ENCODE measurements at places on chromosomes 1 and 21.

- DNase-seq, result peak; percentile 32
Measured at GRCh38 chr21:34198231-34199120, 125.1 kb downstream of the MRPS6 start.

DNA sequence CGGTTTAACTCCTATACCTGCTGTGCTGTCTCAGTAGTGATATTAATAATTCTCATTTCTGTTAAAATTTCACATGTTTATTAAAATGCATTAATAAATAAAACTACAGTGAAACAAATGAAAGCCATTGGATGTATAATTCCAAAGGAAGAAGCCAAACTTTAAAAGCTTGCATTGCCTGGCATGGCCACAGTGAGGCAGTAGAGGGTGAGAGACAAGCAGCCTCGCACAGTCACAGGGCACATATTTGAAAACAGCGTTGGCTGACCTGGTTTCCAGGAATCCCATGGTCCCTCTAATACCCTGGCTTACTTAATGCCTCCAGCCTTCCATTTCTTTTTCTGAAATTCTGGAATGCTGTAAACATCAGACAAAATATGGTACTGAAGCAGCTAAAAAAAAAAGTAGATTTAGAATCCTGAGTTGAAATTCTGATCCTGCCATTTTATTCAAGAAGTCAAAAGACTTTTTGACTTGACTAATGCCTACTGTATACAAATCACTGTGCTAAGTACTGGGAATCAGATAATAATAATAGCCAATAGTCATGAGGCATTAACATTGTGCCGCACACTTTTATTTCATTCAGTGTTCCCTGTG is 6.7 kb upstream of the RNASEL start:
- DNase-seq, result peak; percentile 51

GRCh38 chr1:182301467-182302198 is 90.0 kb downstream of the GLUL start:
- DNase-seq, result no peak

- no peak for DNase-seq
Measured at GRCh38 chr1:58899587-58900271, 115.9 kb upstream of the JUN start.

GRCh38 chr21:41833497-41834115 is 45.5 kb downstream of the PRDM15 start:
- DNase-seq, result no peak

- DNase-seq, result no peak
Measured at GRCh38 chr1:40362699-40363098, 10.8 kb upstream of the SMAP2 start.

DNA sequence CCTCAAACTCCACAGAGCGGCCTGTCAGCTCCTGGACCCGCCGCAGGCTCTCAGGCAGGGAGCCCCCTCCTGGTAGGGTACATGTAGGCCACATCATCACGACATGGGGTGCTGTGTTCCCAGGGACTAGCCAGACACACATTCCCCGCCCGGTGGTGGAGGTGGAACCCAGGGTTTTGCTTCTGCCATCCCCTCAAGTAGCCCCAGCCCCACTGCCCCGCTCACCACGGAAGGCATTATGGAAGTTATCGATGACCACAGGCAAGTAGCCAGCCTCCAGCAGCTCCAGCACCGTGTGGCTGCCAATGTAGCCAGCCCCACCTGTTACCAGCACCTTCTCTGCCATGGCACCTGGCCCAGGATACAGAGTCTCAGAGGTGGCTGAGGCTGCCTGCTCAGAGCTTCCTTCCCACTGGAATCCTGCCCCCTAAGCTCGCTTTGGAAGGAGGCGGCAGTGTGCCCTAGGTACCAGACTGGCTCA is 1.9 kb downstream of the GALE start:
- no peak for DNase-seq

- DNase-seq, result no peak
Measured at GRCh38 chr1:247114351-247115140, 10.4 kb upstream of the ZNF669 start.

- no peak for DNase-seq
Measured at GRCh38 chr21:27565364-27565763, 598.5 kb upstream of the ADAMTS5 start.

GRCh38 chr1:246827396-246827795 is 103.2 kb downstream of the SCCPDH start:
- DNase-seq, result no peak

DNA sequence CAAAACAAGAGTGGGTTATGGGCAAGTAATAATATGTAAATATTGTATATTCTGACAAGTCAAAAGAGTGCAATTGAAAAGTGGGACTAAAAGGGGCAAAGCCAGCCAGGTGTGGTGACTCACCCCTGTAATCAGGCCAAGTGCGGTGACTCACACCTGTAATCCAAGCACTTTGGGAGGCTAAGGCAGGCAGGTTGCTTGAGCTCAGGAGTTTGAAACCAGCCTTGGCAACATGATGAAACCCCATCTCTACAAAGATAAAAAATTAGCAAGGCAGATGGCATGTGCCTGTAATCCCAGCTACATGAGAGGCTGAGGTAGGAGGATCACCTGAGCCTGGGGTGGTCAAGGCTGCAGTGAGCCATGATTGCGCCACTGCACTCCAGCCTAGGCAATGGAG is 304.0 kb downstream of the HHIPL2 start:
- DNase-seq, result no peak
